ENCODE measurements at places on chromosomes 5 and 9.

- no peak for DNase-seq
Observed at GRCh38 chr9:105270711-105271110, 26.3 kb downstream of the SLC44A1 start.

- DNase-seq, result no peak
Observed at GRCh38 chr5:136058972-136059354, 30.2 kb downstream of the TGFBI start.

GRCh38 chr5:143573568-143574170 lies 170.2 kb upstream of the NR3C1 start:
- DNase-seq, result no peak

DNA sequence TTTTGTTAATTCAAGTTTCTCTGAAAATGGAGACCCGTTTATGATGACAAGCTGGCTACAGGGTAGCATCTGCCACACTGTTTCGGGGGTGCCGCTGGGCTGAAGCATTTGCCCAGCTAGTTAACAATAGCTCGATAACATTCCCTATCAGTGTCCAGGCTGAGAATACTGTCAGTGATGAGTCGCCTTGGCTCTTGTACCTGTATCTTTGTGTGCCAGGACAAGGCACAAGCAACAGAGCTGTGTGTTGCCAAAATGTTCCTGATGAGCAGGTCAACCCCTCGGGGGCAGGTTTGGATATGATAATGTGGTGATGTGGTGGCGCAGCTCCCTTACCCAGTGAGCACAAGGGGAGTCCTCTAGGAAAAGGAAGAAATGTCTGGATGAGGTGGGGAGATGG lies 7.0 kb downstream of the TGFBI start:
- no peak for DNase-seq

- no peak for DNase-seq
Observed at GRCh38 chr9:27880156-27880555, 306.9 kb upstream of the C9orf72 start.

GRCh38 chr5:140094889-140095288 lies 19.0 kb upstream of the PURA start:
- no peak for DNase-seq

DNA sequence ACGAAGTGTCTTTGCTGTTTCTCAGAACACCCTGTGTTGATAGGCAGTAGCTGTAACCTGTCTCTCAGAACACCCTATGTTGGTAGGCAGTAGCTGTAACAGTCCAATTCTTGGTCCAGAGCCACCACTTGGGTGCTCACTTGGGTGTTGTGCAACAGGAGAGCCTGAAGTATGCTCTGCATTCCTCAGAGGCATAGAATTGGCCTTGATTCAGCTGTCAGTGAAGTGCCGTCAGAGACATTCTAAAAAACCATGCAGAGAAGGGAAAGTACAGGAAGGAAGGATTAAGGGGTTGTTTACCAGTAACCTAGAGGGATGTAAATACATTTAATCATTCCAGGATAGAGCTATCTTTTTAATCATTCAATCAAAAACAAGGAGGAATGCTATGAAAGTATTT lies 231.2 kb downstream of the ARRDC3 start:
- peak; percentile 86 for DNase-seq

GRCh38 chr5:169301986-169302385 lies 1.0 kb upstream of the SLIT3 start:
- no peak for DNase-seq

- no peak for DNase-seq
Observed at GRCh38 chr5:177565046-177565445, 10.7 kb upstream of the FAM193B start.

DNA sequence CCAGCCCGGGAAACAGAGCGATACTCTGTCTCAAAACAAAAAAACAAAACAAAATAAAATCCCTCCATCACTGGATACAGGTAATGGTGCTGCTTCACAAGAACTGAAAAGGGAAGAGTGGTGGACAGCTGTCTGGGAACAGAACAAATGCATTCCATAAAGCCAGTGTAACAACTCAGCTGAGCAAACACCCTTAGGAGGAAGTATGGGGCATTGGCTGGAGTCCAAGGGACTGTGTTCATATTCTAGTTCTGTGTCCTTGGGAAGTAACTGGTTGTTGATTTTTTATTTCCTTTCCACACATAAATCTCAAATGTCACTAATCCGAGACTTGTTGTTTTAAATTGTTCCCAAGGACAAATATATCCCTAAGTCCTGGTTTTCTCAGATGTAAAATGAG lies 38.3 kb downstream of the HTR1A start:
- DNase-seq, result no peak

- DNase-seq, result no peak
Observed at GRCh38 chr5:137602721-137603273, 103.7 kb upstream of the SPOCK1 start.

GRCh38 chr9:37206121-37206620 lies 85.8 kb downstream of the ZCCHC7 start:
- DNase-seq, result no peak

DNA sequence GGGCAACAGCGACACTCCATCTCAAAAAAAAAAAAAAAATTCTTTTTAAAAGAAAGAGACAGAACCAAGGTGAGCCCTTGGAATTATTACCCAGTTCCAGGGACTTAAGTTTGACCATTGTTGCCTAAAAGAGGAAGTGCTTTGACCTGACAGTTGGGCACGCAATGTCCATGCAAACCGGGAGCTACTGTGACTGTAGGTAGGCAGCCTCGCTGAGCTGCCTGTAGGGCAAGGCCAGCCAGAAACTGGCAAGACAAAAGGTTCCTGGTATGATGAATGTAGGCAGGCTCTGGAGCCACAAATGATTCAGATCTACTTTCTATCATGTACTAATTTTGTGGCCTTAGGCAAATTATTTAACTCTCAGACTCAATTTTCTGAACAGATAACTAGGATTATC lies 334.8 kb upstream of the ZNF462 start:
- DNase-seq, result no peak

GRCh38 chr5:149439899-149440542 lies 60.9 kb upstream of the IL17B start:
- no peak for DNase-seq

DNA sequence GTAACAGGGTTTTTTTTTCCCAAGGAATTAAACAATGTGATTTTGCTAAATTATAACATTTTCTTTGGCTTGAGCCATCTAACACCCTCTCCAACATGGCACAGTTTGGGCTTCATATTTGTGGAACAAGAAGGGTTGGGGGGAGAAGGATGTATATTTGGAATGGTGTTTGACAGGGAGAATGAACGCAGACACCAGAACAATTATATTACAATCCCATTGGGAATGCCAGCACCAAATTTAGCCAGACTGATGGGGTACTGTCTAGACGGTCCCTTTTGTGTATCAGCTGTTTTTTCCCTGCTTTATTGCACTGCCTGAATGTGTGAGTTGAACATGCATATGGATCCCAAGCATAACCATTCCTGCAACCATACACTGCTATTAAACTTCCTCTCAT lies 130.9 kb upstream of the TMEM161B start:
- no peak for DNase-seq

DNA sequence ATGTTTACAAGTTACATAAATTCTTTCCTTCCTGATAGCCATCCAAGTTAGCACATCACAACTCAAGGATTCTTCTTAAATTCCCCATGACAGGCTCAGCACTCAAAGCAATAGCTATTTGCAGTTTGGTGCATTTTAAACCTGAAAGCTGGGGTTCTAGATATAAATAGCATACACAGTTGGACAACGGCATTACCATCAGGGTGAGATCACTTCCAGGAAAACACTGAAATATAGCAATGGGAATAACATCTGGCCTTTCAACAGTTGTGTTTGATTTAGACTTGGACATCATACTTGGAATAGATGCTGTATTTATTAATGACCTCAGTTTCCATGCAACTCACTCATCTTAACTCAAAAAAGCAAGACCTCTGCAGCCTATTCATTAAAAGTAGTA lies 24.7 kb upstream of the LECT2 start:
- peak; percentile 66 for DNase-seq

DNA sequence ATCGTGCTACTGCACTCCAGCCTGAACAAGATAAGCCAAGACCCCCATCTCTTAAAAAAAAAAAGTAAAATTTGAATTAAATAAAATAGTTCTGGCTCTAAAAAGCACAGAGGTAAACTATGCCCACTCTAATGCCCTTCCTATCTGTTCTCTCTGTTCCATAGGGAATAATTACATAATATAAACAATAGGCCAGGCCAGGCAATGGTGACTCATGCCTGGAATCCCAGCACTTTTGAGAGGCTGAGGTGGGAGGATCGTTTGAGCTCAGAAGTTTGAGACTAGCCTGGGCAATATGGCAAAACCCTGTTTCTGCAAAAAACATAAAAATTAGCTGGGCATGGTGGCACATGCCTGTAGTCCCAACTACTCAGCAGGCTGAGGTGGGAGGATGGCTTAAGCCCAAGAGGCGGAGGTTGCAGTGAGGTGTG lies 47.4 kb downstream of the MYO10 start:
- no peak for DNase-seq

DNA sequence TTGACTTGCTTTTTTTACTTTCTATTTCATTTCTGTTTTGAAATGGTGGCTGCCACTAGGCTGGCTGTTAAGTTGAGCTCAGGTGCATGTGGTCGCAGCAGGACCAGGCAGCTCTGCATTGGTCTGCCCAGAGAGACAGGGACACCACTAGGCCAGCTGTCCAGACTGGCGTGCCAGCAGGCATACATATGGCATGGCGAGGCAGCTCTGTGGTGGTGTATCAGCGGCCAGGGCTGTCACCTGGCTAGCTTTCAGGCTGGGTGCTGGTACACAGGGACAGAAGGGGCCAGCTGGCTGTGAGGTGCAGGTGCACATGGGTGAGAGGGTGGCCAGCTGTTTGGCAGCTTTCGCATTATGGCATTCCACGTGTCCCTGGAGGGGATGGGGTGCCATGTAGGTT lies 654.0 kb upstream of the ACO1 start:
- DNase-seq, result no peak

GRCh38 chr5:146378986-146379385 lies 40.3 kb downstream of the POU4F3 start:
- DNase-seq, result no peak

DNA sequence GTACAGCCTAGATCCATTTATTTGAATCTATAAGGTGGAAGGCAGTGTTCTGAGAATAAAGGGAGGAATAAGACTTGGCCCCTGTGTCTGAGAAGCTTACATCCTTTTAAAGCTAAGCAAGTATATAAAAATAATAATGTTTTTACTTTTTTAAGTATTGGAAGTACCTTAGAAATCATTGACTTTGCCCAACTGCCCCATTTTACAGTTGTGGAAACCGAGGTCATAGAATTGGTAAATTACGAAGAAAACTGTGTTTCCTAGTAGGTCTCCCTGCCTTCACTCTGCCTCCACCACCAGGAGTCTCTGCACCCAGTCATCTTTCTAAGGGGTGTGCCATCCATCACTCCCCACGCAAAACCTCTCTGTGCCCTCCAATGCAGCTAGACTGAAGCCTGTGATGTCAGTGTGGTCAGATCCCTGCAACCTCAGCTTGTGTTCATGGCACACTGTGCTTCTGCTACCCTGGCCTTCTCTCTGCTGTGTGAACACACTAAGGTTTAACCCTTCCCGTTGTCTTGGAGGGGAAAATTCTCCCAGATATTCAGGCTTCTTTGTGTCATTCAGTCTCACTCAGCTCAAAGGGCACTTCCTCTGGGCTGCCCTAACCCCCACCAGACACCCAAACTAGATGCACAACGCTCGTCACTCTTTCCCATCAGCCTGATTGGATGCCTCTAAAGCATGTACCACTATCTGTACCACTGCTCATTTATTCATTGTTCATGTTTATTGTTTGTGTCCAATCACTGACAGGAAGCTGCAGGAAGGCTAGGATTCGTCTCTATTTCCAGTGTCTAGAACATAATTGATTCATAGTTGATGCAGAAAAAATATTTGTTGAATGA lies 18.2 kb downstream of the ADRB2 start:
- DNase-seq, result no peak

DNA sequence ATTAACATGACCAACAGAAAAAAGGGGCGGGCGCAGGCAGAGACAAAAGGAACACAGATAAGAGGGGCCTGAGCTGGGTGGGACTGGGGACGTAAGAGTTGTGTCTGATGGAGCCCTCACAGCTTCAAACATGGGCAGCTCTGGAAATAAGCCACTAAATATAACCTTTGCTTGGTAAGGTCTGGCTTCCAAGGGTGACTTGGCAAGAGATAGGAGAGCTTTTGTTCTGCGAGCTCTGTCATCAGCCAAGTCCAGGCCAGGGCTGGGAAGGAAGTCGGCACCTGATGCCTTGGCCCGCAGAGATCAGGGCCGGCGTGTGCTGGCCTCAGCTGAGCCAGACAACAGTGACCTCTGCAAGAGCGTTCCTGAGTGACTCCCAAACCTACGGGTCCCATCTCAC lies 11.8 kb downstream of the TRUB2 start:
- DNase-seq, result no peak

GRCh38 chr5:67244345-67244793 lies 47.8 kb upstream of the CD180 start:
- no peak for DNase-seq

GRCh38 chr5:42807722-42808447 lies 3.8 kb downstream of the SELENOP start:
- no peak for DNase-seq

DNA sequence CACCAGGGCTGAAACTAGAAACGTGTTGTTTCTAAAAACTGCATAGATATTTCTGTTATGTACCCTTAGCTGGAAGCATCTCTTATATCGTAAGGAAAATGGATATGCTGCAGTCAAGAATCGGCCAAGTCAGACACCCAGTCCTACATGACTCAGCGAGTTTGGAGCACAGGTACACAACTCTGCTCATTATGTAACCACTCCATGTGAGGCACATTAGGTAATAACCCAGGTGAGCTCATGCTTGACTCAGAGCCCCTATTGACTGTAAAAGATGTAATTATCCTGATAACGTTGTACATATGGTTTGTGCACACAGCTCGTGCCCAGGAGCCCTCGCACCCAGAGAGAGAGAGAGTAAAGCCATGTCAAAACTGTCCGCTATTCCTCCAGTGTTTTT lies 593.7 kb upstream of the ACO1 start:
- DNase-seq, result no peak

DNA sequence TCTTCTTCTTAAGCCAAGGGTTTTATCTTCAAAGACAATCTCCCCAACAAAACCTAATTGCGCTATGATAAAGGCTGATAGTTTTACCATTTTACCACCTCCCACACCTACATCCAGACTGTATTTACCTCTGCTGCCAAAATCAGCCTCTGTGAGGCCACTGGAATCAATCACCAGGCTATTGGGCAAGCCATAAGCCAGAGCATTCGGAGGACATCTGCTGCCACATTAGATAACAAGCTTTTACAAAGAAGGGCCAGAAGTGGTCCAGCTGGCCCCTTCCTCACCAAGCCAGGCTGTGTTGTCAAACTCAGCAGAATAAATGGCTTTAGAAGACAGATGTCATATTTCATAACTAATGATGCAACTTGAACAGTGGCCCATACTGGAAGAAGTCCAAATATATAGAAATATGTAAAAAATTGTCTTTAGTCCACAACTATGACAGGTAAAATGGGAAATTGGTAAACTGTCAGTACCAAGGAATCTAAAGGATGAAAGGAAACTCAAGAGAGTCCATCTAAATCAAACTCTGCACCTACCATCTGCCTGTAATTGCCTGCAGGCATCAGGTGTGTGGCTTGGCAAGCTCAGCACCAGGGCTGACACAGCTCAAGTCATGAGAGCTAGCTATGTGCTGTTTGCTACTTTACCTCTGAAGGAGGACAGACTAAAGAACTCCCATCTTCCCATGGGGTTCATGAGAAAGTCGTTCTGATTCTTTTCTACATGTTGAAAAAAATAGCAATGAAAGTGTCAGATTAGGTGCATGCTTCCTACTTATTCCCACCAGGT lies 16.1 kb downstream of the SLC45A2 start:
- DNase-seq, result no peak

- DNase-seq, result no peak
Observed at GRCh38 chr5:39302472-39302871, 61.8 kb downstream of the C9 start.

GRCh38 chr9:18793122-18793521 lies 239.9 kb downstream of the SAXO1 start:
- DNase-seq, result no peak

All from GM03348 (cell line).